ENCODE measurements at places on chromosomes 3 and 15.

DNA sequence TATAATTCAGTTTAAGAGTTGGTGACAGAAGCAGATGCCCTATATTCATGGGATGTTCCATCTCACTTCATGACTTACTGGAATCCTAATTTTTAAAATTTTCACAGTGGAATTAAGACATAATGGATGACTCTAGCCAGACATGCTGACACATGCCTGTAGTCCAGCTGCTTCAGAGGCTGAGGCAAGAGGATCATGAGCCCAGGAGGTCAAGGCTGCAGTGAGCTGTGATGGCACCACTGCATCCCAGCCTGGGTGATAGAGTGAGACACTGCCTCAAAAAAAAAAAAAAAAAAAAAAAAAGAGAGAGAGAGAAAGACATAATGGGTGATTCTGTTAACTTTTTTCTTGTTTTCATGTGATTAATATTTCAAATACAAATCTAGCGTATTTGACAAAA is 123.6 kb downstream of the KLHL25 start:
- H3K27me3 ChIP-seq = no peaks in the 10 kb centered on the region
- peaks cover 2% of the 10 kb centered on the region for H3K36me3 ChIP-seq
- no peak overlapping the region for H3K27ac ChIP-seq
- no peak overlapping the region for H3K4me3 ChIP-seq
- no peak for DNase-seq

DNA sequence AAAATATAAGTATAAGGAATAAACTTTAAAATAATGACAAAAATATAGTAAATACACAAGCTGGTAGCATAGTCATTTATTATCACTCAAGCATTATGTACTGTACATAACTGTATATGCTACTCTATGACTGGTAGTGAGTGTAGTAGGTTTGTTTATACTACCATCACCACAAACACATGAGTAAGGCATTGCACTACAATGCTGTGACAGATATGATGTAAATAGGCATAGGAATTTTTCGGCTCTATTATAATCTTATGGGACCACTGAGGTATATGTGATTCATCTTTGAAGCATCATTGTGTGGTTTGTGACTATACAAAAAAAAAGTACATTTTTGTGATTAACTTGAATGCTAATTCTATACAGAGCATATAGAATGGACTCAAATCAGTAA is 35.3 kb upstream of the FBN1 start:
- no peaks in the 10 kb centered on the region for H3K4me1 ChIP-seq
- no peak for DNase-seq
- no peaks in the 10 kb centered on the region for H3K36me3 ChIP-seq
- no peak overlapping the region for H3K4me3 ChIP-seq

GRCh38 chr3:27575499-27575898 is 91.3 kb upstream of the SLC4A7 start:
- H3K36me3 ChIP-seq = no peaks in the 10 kb centered on the region
- no peaks in the 10 kb centered on the region for H3K27me3 ChIP-seq
- no peak for DNase-seq
- no peak overlapping the region for H3K4me3 ChIP-seq
- no peak overlapping the region for H3K27ac ChIP-seq

DNA sequence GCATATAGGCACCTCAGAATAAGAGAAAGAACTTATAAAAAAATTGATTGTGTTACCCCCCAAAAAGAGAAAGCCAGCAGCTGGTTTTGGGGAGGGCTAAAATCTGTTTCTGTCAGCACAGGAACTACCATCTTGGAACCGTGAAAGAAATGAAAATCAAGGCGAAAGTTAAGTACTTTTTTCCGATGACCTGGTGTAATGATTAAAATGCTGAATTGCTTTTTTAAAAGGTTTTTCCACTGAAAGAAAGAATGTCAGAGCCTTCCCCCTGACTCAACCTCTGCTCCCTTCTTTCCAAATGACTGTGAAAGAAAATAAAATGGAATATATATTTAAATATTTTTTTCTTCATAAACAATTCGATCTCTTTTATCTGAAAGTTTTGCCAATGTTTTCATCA is 570.5 kb upstream of the CFAP20DC start:
- no peak overlapping the region for H3K4me3 ChIP-seq
- H3K27me3 ChIP-seq = no peaks in the 10 kb centered on the region
- no peaks in the 10 kb centered on the region for H3K4me1 ChIP-seq
- H3K36me3 ChIP-seq = no peaks in the 10 kb centered on the region

All from endothelial cell of umbilical vein (primary cell).